Heart right ventricle (tissue), 16 donors: ENCODE measurements at places on chromosomes 5 and 9. TPM values are rescaled to one million over a fixed set of nuclear protein-coding genes. Genes with fewer than 3 reads are reported as not detected.

DNA sequence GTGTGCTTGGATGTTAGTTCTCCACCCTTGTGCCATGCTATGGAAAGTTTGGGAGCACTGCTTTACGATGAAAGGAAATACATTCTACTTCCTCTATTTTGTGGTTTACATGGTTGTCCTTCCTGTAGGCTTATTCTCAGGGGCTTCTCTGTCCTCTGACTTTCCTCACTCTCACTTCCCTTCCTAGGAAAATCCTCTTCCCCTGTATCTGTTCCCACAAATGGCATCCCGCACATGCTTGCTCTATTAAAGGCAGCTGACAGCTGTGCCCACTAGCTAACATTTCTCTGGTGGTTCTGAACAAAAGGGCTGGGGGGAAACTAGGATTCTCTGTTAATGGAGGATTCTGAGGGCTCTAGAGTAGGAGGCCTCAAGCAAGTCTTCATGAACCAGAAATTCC, 52.4 kb downstream of the FAM170A start:
- H3K36me3 ChIP-seq, result no peaks in the 10 kb centered on the region
- H3K4me3 ChIP-seq, result no peak overlapping the region
- no peak for DNase-seq
- H3K4me1 ChIP-seq, result no peaks in the 10 kb centered on the region

SLC2A6 gene
- total RNA-seq, result 7.0 TPM

DNA sequence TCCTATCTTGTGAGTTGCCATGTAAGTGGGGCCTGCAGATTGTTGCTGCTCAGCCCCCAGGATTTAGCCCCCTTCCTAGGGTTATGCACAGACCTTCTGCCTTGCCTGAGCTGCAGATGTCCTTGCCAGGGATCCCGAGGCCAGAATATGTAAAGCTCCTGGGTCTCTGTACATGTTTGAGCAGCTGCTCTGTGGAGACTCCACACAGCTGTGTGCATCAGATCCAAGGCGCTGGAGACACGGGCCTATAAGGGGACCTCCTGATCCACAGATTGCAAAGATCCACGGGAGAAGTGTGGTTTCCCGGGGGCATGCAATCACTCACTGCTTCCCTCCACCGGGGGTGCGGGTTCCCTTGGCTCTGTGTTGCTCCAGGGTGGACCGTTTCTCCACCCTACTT, 28.9 kb downstream of the TAF11L14 start:
- H3K27ac ChIP-seq, result no peak overlapping the region
- no peak for DNase-seq
- no peaks in the 10 kb centered on the region for H3K36me3 ChIP-seq
- H3K27me3 ChIP-seq, result no peaks in the 10 kb centered on the region
- no peak overlapping the region for H3K4me3 ChIP-seq

DNA sequence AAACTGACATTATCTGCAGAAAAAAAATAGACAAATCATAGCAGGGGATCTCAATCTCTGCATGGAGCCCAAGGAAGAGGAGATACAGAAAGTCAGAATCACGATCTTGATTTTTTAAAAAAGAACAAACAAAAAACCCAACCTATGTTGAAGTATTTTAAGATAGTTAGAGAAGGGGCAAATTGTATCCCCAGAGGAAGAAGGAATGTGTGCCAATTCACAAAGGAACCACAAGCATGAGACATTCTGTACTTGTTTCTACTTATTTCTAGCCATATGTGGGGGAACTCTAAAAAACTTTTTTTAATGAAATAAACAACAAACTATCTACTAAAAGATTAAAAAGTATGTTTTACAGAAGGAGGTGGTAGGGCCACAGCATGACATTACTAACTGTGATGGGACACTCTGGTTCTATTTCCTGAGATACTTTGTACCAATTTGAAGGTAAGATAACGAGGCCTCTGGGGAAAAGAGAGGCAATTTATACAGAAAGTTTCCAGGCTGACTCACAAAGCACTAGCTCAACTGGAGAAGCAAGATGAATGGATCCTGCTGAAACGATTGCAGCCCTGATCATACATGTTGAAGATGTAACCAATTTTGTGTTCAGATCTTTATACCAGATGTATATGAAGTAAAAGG, 22.5 kb downstream of the RANBP3L start:
- H3K4me1 ChIP-seq, result peaks cover 2% of the 10 kb centered on the region
- H3K27me3 ChIP-seq, result no peaks in the 10 kb centered on the region
- H3K27ac ChIP-seq, result no peak overlapping the region
- no peak for DNase-seq
- no peak overlapping the region for H3K4me3 ChIP-seq

DNA sequence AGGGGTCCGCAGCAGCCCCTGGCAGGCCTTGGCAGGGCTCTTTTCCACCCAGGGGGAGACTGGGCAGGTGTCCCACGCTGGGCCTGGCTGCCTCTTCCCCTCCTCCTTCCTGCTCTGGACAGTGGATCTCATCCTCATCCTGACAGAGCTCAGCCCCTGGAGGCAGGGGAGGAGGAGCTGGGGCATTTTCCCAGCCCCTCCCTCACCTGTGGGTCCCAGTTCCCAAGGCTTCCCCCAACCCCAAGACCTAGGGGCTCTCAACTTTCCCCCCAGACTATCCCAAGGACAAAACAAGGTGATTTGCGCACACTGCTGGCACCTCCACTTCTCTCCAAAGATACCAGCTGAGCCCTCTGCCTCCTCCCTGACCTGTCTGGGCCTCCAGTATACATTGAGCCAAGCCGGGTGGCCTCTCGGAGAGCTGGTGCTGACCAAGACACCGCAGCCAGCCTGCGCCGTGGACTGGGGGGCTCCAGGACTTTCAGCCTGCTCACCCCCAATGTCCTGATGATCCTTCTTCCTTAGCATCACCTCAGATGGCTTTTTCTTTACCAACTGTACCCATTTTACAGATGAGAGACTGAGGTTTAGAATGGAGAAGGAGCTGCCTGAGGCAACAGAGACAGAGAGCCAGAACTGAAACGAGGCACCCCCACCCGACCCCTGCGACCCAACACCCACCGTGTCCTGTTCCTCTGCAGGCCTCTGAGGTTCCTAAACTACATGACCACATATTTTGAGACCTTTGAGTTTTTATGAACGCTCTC, 126.6 kb downstream of the BARX1 start:
- H3K4me3 ChIP-seq, result no peak overlapping the region
- H3K27ac ChIP-seq, result no peak overlapping the region
